ENCODE measurements at places on chromosomes 12 and 14.

GRCh38 chr12:92524489-92524888 lies 178.3 kb upstream of the PLEKHG7 start:
- no peaks in the 10 kb centered on the region for H3K27me3 ChIP-seq
- H3K4me3 ChIP-seq: no peak overlapping the region
- no peaks in the 10 kb centered on the region for H3K36me3 ChIP-seq
- no peak overlapping the region for H3K27ac ChIP-seq
- DNase-seq: no peak
- H3K4me1 ChIP-seq: no peaks in the 10 kb centered on the region

- DNase-seq: no peak
- H3K4me3 ChIP-seq: no peak overlapping the region
Observed at GRCh38 chr12:54041097-54041690, 8.3 kb downstream of the HOXC5 start.

DNA sequence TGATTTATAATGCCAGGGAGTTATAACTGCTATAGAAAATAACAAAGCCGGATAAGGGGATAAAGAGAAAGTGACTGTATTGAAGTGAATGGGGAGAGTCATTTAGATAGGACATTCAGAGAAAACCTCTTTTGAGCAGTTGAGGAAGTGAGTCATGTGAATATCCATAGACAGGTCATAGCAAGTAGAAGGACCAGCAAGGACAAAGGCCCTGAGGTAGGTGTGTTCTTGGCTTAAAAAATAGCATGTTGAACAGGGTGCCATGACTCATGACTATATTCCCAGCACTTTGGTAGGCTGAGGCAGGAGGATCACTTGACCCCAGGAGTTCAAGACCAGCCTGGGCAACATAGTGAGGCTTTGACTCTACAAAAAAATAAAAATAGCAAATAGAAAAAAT lies 51.5 kb upstream of the RAP1B start:
- no peaks in the 10 kb centered on the region for H3K27me3 ChIP-seq
- peaks cover 21% of the 10 kb centered on the region for H3K4me1 ChIP-seq
- H3K4me3 ChIP-seq: no peak overlapping the region
- DNase-seq: no peak
- H3K36me3 ChIP-seq: peaks cover 1% of the 10 kb centered on the region
- H3K27ac ChIP-seq: peak overlapping the region; percentile 48

DNA sequence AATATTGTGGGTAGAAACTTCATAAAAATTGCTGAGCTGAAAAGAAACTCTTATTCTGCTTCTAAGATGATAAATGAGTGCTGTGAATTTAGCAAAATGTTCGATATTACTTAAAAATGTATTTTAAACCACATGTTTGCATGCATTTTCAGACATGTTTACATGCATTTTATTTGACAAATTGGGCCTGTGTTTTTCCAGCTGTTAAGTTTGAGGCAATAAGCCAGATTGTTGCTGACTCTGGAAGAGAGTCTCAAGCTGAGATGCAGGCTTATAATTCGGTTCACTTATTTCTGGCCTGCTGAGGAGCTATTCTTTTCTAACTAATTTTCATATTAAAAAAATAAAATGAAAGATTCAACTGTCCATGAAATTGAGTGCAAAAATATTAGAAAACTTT lies 110.1 kb downstream of the SYNE2 start:
- H3K4me3 ChIP-seq: no peak overlapping the region
- peaks cover 18% of the 10 kb centered on the region for H3K36me3 ChIP-seq
- H3K27me3 ChIP-seq: no peaks in the 10 kb centered on the region
- no peak overlapping the region for H3K27ac ChIP-seq
- H3K4me1 ChIP-seq: peaks cover 3% of the 10 kb centered on the region

- no peaks in the 10 kb centered on the region for H3K27me3 ChIP-seq
- H3K27ac ChIP-seq: no peak overlapping the region
- H3K36me3 ChIP-seq: no peaks in the 10 kb centered on the region
- no peak for DNase-seq
Observed at GRCh38 chr12:71478270-71478669, 38.7 kb downstream of the LGR5 start.

DNA sequence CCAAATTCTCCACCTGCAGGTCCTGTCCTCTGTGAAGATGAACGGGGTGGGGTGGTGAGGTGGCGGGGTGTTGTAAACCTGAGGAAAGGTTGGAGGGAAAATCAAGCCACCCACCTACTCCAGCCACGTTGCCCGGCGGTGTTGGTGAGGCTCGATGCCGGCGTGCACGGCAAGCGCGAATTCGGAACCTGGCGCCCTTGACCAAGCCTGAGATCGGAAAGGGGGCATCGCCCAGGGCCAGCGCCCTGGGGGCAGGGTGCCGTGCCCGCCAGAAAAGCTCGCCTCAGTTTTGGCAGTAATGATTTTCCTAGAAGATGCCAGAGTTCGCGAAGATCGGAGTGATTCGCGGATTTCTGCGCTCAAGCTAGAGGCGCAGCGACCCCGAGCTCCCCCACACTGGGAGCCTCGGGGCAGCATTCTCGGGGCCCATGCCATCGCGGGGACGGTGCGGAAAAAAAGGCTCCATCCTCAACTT lies 817 bp downstream of the STXBP6 start:
- H3K4me3 ChIP-seq: no peak overlapping the region
- peaks cover 85% of the 10 kb centered on the region for H3K27me3 ChIP-seq
- no peaks in the 10 kb centered on the region for H3K4me1 ChIP-seq

DNA sequence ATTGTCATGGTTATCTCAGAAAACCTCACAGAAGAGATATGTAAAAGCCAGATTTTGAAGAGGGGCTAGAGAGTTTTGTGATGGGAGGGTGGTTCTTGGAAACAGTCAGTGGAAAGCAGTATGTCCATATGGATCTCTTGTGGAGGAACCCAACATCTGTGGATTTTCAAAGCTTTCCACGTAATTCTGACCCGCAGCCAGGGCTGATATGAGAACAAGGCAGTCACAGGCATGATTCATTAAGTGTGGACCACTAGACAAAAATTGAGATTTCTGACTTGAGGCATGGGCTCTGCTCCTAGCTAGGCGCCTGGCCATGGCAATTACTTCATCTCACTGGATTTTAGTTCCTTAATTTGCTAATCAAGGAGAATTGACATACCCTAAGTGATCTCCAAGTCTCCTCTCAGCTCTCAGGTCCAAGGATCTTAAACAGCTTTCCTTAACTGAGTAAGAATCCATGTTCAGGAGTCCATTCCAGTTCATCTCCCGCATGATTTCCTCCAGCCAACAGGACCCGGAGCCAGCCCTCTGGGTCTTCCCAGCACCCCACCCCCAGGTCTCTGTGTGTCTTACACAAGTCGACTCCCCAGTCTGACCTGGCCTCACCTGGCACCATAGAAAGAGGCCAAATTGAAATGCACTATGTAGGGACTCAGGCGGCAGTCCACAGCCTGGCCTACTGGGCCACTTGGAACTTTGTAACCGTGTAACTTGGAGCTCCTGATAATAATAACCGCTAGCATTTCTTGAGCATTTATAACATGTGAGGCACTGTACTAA lies 176.3 kb upstream of the PARP11 start:
- H3K4me1 ChIP-seq: peaks cover 8% of the 10 kb centered on the region
- DNase-seq: no peak
- no peak overlapping the region for H3K27ac ChIP-seq
- H3K36me3 ChIP-seq: no peaks in the 10 kb centered on the region

All from RWPE2 (cell line).